Endothelial cell of umbilical vein (primary cell): ENCODE measurements at places on chromosomes 3 and 15. TPM values are rescaled to one million over a fixed set of nuclear protein-coding genes. Genes with fewer than 3 reads are reported as not detected.

DNA sequence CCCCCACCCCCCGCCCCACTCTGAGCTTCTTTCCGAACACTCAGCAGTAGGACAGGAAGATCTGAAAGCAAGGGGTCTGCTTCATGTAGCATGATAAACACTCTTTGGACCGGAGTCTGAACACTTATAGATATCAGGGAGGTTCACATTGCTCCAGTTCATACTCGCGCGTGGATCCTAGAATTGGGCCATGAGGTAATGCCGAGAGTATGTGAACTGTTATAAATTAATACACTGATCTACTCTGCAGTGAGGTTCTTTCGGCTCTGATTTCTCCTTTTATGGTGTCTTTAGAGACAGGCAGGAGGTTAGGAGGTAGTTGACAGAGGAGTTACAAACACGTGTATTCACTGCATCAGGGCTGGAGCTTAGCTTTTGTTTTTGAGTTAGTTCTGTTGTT is 223.0 kb downstream of the THSD4 start:
- DNase-seq = no peak

The LYZL4 gene
- 0.40 and 0.41 TPM in 2 replicates for polyA plus RNA-seq

- no peak for DNase-seq
Observed at GRCh38 chr3:142355692-142356091, 92.1 kb downstream of the XRN1 start.

DNA sequence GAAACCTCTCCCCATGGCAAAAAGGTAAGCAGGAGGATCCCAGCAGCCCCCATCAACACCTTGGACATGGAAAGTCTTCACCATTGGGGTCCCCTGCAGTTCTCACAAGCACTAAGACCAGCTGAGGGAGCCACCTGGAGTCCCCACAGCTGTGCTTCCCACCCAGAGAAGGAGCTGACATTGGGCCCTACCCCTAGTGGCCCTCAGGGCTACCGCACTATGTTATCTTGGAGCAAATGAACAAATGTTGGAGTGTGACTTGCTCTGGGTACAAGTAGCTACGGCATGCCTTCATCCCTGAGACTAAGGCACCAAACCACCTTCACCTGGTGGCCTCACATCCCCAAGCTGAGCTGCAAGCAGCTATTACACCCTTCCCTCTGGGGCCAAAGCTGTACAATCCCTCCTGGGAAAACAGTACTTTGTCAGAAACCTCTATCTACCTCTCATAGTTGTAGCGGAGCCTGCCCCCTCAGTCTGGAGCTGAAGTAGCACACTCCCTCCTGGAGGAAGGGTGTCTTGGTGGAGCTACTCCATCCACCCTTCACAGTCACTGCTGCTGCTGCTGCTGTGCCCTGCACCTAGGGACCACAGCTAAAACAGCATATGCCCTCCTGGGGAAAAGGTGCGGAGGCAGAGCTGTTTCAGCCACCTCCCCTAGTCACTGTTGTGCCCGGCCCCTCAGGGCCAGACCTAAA is 42.7 kb downstream of the SERP1 start:
- no peak for DNase-seq

The SYNM gene
- 2.7 and 3.7 TPM in 2 replicates for polyA plus RNA-seq

The HYAL2 gene
- polyA plus RNA-seq = 970 and 1,145 TPM in 2 replicates

GRCh38 chr3:4503050-4503449 is 9.9 kb downstream of the ITPR1 start:
- DNase-seq = no peak

The C2CD4B gene
- polyA plus RNA-seq = 31.5 and 31.7 TPM in 2 replicates
